ENCODE measurements at places on chromosomes 2 and 18.
A peak's percentile ranks its signal among the peaks of the same experiment; 100 is the strongest.

- DNase-seq: no peak
Measured at GRCh38 chr2:169808221-169808620, 9.6 kb downstream of the SSB start.

- DNase-seq: no peak
Measured at GRCh38 chr18:71986351-71987050, 557.6 kb downstream of the CBLN2 start.

- no peak for DNase-seq
Measured at GRCh38 chr18:51921862-51922261, 418.1 kb upstream of the DCC start.

- DNase-seq: no peak
Measured at GRCh38 chr18:48517048-48517447, 21.8 kb upstream of the CTIF start.

DNA sequence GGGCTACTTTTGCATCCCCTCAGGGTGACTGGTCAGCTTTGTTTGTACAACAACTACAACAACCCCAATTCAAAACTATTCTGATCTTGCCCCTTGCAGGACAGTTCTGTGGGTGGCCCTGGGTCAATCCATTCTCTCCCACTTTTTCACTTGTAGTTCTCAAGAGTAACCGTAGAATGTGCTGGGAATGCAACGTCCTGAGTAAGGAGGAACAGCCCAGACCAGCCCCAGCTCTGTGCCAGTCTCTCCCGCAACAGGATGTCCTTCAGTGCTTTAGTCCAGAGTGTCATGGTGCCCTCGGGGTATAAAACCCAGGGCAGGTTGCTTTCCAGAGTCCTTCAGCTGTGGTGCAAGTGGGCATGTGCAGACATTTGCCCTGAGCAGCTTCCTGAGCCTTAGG, 22.1 kb upstream of the TEX51 start:
- DNase-seq: no peak

GRCh38 chr2:175844169-175844568, 157.9 kb downstream of the LNPK start:
- no peak for DNase-seq

GRCh38 chr2:240179186-240179815, 38.8 kb upstream of the OTOS start:
- DNase-seq: no peak

GRCh38 chr2:196750291-196750923, 49.1 kb downstream of the GTF3C3 start:
- DNase-seq: no peak

DNA sequence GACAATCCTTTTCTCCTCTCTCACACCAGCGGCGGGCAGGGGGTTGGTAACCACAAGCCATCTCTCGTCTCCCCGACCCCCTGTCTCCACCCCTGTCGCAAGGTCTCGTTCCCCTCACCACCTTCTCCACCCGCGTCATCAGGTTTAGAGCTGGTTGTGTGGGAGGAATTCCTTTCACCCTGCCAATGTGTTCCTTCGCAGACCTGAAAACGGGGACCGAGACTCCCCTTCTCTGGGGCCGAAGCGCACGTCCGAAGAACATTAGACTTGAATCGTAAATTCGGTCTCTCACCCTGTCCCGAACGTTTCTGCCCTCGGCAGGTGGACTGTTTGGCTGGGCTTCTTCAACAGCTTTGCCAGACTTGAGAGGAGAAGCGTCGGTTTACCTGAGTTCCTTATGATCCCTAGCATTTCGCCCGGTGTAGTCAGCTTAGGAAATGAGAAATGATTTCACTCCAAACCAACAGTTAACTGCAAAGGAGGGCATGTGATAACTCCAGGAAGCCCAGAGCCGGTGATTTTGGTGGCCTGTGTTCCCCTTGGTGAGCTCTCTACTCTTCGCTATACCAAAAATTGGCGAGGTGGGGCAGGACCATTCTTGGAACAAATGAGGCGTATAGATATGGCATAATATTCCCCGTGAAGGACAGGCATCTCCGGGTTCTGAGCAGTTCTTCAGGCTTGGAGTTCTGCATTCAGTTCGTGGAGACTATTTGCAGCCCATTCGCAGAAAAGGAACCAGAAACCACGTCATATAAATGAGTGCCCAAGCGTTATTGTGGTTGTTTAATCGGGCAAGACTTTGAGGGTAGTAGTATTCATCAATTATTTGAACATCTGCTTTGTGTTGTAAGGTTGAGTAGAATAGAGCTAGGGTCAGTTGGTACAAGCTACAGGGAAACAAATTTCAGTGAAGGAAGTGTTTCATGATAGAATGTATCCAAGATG, 694 bp downstream of the CFAP36 start:
- no peak for DNase-seq

DNA sequence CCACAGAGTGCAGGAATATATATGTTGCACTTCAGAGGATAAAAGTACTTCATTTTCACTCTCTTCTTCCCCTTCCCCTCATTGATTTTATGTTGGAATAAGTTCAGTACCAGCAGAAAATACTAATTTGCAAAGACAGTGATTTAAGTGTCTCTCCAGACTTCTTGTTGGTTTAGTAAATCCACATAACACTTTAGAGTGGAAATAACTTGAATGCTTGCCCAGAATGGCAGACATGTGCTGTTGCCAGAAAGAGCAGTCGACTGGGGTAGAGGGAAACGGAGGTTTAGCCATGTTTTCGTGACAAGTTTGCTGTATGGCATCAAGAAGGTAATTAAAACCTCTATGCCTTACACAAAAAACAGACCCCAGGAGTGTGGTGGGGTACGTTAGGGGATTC, 246.0 kb upstream of the CXCR4 start:
- DNase-seq: no peak

GRCh38 chr2:44184106-44184505, 15.4 kb downstream of the PPM1B start:
- no peak for DNase-seq

DNA sequence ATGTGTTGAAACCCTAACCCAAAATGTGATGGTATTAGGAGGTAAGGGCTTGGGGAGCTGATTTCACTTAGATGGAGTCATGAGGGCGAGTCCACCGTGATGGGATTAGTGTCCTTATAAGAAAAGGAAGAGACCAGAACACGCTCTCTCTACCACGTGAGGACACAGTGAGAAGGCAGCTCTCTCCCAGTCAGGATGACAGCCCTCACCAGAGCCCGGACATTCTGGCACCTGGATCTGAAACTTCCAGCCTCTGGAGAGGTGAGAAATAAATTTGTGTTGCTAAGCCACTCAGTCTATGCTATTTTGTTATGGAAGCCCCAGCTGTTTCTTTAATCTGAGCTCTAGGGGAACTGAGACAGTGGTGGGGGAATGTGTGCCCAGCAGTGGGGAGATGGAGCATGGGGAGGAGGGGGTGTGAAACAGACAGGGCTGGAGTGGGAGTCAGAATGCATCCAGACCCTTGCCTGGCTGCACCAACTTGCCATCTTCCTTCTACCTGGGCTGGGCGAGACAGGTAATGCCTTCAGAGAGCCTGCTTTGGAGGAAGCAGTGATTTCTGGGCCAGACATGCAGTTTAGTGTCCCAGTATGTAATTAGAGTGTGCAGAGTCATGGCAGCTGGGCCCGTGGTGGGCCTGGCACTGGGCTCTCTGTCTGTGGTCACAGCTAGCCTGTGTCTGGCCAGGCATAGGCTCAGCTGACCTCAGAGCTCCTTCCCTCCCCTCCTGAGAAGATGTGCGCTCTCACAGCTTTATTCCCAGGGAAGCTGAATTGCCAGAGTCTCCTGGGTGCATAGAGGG, 38.1 kb downstream of the RHOB start:
- no peak for DNase-seq

- no peak for DNase-seq
Measured at GRCh38 chr2:173239644-173240043, 115.0 kb upstream of the CDCA7 start.

GRCh38 chr18:25896178-25896780, 194.1 kb downstream of the SS18 start:
- DNase-seq: no peak

DNA sequence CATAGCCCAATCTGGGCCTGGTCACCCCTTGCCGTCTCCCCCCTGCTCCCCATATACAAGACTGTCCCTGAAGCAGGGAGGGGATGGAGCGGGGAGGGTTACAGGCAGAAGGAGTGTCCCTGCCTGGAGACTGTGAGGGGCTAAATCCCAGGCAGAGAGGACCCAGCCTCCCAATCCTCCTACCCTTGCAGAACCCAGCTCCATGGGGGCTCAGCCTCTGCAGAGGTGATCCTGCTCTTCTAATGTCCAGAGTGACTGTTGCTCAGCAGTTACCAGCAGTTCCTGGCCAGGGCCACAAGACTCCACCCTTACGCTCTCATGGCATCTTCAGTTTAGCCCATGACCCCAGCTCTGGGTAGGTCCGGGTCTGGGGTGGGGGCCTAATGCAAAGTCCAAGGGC, 58.1 kb downstream of the COA5 start:
- no peak for DNase-seq

DNA sequence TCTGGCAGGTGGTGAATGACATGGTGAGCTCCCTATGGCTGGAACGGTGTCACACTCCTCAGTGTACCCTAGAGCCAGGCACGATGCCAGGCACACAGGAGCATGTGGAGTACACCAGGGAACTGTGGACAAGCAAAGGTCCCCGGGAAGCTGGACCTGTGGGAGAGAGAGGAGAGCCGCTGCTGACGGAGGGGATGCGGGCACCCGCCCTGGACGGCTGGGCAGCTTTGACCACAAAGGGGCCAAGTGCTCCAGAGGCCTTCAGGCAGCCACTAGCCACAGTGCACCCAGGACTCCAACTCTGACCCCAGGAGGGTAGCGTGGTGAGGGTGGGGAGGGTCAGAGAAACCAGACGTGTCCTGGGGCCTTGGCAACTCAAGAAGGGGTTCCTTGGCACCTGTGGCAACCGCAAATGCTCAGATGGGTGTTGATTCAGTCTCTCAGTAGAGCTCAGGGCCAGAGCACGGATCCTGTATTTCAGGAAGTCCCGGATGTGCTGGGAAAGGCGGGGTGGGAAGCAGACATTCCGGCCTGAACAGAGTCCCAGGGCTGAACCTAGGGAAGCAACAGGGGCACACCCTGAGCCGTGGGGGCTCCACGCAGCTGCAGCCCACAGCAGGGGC, 2.3 kb upstream of the MAB21L4 start:
- no peak for DNase-seq

DNA sequence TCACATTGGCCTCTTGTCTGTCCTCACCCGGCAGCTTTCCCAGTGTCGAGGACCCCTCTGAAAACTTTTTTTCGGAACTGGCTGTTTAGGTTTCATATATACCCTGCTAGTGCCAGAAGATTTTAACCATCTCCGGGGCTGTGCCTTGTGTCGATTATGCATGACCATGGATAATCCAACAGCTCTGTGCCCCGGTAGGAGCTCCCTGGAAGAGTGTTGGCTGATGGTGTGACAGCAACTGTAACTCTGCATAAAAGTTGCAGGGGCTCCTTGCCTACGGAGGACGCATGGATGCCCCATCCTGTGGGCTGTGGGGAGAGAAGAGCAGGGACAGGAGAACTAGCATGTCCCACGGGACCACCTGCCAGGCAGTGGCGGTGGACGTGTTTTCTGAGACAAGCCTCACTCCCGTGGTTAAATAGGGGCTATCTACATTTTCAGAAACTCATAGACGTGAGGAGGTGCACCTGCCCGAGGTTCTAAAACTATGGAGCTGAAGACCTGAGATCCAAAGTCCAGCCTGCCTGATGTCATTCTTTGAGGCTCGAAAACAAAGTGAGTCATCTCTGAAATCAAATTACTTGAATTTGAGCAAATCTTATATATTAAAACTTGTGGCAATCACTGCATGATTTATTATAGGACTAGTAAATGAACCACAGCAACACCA, 437.2 kb upstream of the HS6ST1 start:
- no peak for DNase-seq

DNA sequence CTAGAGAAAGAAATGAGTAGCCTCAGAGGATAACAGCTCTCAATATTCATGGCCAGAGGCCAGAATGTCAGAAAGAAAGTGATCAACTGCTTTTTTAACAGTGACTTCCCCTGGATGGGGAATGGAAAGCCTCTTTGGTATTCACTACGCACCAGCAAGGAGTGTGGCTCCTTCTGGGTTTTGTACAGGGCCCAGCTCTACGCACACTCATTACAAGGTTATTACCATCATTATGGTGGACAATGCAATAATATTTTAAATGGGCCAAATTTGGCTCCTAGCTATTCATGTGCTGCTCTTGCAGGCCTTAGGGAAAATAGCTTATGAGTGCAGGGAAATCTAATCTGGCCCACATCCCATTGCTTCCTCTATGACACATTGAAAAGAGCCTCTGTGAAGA, 1149.5 kb upstream of the FANCL start:
- DNase-seq: no peak

DNA sequence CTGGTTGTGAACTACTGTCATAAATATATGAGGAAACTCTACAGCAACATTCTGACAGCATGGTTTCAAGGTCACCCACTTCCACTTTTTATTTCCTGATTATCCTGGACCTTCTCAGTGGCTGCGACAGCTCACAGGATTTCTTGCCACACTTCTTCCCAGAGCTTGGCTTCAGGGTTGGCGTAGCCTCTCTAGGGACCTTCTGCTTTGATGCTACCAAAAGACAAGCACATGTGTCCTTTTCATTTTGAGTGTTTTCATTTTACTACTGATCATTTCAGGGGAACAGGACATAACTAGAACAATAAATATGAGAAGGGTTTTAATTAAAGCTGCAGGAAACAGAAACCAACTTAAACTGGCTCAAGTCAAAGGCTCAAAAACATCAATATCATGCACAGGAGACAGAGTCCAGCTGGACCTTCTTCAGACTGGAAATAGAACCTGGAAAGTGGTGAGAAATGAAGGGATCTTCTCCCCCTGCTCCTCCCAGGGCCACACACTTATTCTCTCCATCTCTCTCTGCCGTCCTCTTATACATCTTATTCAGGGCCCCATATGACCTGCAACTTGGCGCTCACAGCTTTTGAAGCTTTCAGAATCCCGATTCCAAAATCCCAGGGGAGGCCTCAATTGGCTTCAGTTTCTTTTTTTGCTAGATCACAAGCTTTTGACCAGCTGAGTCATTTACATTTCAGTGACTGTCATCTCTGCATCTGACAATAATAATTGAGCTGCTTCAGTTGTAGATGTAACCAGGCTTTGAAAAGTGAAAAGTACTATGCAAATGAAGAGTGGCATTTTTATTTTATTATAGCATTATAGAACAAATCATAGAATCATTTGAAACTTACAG, 9.7 kb downstream of the VIT start:
- no peak for DNase-seq

GRCh38 chr18:74597034-74597661, 522 bp upstream of the ZNF407 start:
- DNase-seq: peak; percentile 46

- no peak for DNase-seq
Measured at GRCh38 chr2:212276813-212277212, 261.8 kb downstream of the ERBB4 start.

DNA sequence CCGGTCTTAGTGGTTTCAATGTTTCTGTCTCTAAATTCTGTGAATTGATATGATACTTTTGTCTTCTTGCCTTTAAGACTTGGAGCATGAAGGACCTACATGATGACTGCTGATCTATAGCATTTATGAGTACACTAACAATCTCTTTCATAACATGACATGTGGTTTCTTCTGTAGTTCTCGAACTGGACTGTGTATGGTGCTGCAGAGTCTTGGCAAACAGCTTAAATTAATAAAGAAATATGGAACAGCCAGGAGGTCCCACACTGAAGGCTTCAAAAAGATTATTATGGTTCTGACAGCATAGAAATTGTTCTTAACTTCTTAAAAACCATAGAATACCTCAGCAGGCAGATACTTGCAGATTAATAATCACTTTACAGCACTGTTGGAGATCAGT, 145.0 kb downstream of the DCC start:
- no peak for DNase-seq
